ENCODE measurements at places on chromosomes 12 and 14.

DNA sequence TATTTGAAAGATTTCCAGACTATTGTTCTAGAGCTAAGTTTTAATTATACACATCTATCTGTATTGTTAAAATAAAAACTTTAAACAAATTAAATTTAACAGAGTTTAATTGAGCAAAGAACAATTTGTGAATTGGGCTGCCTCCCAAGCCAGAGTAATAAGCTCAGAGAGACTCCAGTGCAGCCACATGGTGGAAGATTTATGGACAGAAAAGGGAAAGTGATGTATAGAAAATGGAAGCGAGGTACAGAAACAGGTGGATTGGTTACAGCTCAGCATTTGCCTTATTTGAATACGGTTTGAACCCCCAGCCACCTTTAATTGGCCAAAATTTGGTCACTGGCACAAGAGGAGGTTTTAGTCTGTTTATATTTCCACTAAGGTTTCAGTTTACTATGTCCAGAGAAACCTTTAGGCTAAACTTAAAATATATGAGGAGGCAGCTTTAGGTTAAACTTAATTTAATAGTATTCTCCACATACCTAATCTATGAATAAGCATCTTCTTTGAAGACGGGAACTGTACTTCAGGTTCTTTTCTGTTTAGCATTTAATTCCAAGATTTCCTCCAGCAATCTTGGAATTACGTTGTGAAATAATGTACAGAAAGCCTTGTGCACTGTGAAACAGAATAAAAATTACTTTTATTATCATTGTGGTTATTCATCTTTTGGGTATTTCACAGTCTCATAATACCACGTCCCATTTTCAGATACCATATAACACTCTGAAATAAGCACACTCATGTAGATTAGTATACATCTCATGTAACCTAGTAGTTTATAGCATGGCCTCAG, 19.4 kb downstream of the SRGAP1 start:
- no peak for DNase-seq

- DNase-seq, result no peak
Observed at GRCh38 chr14:89185919-89186855, 230.8 kb downstream of the FOXN3 start.

DNA sequence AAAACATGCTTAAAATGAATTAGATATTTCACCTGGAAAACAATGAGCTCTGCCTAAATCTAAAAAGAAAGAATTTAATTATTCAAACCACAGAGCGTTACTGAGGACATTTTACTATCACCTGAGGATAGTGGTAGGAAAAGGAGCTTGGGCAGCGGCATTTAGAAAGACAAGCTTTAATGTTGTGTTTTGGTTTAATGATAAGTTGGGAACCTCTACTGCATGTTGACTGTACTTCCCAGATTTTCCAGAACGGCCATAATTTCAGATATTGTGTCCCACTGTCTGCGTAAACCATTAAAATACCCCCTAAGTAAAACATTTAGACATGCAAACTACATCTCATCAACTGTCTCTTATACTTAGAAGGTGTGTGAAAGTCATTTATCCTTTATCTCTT, 55.4 kb downstream of the CPM start:
- DNase-seq, result no peak

- no peak for DNase-seq
Observed at GRCh38 chr14:68790644-68791077, 2.2 kb downstream of the ZFP36L1 start.

DNA sequence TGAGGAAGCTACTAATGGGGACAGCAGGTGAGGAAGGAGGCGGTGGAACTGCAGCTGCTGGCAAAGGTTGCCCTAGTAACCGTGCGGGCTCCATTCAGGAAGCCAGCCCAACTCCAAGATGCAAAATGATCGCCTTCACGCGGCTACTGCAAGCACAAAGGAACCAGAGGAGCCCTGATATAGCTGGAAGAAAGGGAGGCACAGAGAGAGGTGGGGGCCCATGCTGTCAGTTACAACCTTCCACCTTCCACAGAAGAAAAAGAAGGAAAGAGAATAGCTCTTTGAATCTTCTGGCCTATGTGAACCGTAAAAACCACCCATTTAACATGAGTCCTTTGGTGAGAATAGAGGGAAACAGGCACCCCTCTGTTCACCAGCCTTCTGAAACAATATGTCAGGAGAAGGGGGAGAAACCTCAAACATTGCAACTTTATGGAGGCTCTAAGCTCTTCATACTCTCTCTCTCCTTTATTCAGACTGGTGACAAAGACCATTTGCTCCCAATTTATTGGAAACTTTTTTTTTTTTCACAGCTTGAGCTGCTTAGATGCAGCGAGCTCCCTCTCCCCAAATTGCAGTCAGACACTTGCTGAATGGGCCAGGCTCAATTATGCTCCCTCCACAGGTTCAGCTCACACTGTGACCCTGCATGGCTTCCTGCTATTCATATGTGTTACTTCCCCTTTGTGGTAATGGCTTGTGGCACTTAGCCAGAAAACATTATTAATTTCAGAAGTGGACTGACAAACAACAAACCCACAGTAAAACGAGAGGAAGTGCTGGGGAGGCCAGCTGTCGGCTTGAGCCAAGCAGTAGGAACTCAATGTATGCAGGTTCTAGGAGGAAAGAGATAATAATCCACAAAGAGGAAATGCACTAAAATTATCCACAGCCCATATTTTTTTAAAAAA, 6.2 kb downstream of the DUSP6 start:
- DNase-seq, result no peak

DNA sequence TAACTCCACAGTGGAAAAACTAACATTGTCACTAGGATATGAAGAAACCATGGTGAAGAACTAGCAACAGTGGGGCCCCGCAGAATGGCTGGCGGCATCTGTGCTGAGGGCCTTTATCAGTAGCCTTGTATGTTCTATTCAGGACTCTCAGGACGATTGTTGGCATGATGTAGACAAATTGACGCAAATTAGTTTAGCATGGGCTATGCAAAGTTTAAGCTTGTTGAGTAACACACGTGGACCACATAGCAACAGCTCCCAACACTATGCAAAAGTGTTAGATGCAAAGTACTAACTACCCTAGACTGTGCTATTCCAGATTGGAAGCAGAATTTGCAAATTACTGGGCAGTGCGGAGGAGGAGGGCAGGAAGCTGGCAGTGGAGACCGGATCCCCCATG, 38.2 kb upstream of the TMEM263 start:
- no peak for DNase-seq

GRCh38 chr12:103665971-103666370, 78.9 kb downstream of the STAB2 start:
- no peak for DNase-seq

DNA sequence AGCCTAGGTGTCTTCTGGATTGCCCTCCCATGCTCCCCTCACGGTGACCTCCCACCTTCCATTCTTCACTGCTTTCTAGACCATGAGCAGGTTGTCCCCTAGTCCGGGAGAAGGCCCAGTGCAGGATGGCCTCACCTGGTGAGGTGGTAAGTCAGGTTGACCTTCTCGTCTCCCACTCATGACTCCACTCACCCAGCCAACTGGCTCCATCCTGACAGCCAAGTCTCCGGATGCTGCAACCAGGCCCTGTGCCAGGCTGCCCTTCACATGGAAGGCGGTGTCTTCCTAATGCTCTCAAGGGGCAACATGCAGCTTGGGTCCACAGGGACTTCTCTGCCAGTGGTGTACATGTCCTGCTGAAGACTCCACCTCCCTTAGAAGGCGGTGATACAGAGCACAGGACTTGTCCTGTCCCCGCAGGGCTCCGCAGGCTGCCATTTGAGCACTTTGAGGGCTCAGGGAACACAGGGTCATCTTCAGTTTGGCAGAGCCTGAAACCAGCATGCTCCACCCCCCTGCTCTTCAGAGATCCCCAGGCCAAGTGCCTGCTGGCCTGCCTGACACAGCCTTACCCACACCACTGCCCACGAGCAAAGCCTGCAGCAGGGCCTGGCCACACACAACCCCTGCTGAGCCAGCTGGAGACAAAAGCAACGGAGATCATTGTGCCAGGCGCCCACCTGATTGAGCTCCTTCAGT, 25.4 kb downstream of the BATF start:
- no peak for DNase-seq

- peak; percentile 3 for DNase-seq
Observed at GRCh38 chr12:112900298-112901145, 6.2 kb upstream of the OAS1 start.

DNA sequence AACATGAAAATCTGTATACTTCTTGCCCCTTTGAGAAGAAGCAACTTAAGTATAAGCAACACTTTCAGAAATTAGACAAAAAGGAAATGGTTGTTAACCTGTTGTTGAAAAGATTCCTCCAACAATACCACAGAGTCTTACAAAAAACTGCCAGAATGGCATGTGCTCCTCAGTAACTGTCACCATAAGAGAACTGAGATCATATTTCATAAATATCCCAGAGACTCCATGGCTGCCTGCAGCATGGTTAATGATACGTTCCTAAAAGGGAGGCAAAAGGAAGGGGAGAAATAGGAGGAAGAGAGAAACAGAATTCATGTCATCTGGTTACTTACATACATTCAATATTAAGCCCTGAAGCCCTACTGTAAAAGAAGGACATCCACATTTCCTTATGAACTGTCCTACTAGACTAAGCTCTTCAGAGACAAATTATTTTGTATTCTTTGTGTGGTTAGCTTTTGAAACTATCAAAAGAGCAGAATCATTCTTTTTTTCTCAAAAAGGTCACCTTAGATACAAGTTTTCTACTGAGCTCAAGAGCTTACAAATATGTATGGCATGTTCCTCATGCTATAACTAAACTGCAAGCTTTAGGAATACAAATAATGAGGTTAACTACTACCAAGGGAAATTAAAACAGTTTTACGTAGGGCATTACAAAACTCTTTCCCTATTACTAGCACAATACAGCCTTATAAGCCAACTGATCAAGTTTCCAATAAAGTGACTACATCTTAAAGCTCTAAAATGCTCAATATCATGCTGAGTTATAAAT, 37.8 kb downstream of the ERGIC2 start:
- DNase-seq, result no peak

DNA sequence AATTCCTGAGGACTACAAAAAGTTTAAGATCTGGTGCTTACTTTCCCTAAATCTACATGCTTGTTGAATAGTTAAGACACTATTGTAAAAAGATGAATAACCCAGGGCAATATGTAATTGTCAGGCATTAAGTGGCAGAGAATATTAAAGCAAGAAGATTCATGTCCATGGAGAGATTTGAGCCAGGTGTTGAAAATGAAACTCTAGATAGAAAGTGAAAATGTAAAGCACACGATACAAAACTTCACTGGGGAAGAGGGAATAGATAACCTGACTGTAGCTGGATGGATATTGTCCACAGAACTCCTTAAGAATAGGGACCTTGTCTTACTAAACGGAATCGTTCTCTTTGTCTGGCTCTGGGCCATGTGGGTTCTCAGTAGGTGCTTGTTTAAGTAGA, 5.0 kb downstream of the CAND1 start:
- DNase-seq, result no peak

DNA sequence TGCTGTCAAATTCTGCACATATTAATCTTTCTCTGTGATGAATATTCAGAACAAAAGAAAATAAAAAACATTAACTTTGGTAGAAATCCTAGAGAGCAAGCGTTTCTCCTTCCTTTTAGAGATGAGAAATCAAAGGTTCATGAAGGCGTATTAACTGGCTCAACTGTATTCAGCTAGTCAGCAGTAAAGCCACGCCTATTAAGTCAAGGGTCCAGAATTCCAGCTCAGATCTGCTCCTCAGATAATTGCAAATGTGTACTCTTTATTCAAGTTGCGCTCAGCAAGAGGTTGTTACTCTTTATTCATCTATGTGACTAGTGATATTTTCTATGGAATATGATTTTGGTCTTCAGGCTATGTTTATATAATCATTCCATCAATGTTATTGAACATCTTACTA, 13.1 kb upstream of the POC1B start:
- no peak for DNase-seq

GRCh38 chr14:104689881-104690711, 678 bp downstream of the INF2 start:
- no peak for DNase-seq

DNA sequence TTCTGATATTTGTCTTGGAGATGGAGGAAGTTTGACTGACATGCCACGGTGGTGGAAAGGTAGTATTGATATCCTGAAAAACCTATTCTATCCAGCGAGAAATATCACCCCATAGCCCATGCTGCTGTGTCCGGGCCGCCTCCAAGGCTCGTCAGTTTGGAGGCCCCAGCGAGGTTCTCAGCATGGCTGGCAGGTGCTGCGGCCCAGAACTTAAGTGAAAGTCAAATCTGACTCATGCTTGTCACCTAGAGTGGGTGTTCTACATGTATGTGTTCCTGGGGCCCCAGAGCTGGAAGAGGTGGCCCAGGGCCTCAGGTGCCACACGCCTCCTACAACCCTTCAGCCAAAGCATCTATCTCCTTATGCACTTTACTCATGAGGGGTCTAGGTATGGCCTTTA, 92.9 kb downstream of the GCH1 start:
- DNase-seq, result no peak

- no peak for DNase-seq
Observed at GRCh38 chr12:89163918-89164317, 188.4 kb downstream of the DUSP6 start.

GRCh38 chr12:73863546-73863945, 674.1 kb upstream of the ATXN7L3B start:
- no peak for DNase-seq

GRCh38 chr14:71143381-71144290, 236.4 kb downstream of the PCNX1 start:
- peak; percentile 27 for DNase-seq

GRCh38 chr14:48686650-48687049, 899.5 kb downstream of the RPS29 start:
- no peak for DNase-seq

GRCh38 chr12:66033151-66033550, 97.4 kb downstream of the LLPH start:
- no peak for DNase-seq

GRCh38 chr14:89126461-89126860, 290.6 kb downstream of the FOXN3 start:
- no peak for DNase-seq

- no peak for DNase-seq
Observed at GRCh38 chr14:36517242-36518030, 2.6 kb downstream of the NKX2-1 start.

DNA sequence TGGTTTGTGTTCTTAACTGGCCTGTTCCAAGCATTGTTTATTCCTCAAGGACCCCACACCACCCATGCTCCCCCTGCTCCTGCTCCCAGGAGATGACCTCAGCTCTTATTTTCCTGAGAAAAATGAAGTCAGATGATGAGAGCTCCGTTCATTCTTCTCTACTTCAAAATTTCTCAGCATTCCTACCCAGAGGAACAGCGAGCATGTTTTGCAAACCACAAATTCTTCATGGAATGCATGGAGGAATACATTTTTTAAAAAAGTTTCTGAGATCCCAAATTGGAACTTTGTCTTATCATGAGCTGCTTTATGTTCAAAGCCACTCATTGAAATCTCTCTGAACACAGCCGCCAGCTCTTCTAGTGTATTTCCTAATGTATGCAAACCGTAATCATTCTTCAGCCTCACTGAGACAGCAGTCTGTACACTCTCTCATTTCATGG, 44.9 kb downstream of the SYNE2 start:
- DNase-seq, result peak; percentile 31

DNA sequence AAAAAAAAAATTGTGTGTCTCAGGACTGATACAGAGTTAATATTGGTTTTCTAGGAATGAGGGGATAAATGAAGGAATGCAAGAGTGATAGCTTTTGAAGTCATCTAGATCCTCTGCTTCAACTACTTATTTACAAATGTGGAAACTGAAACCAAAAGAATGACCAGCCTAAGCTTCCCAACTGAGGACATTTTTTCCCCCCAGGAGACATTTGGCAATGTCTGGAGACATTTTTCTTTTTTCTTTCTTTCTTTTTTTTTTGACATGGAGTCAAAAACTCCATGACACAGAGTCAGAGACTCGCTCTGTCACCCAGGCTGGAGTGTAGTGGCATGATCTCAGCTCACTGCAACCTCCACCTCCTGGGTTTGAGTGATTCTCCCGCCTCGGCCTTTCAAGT, 15.3 kb downstream of the DLK1 start:
- DNase-seq, result no peak

Measured in HS-27A (cell line).